H7 (cell line): ENCODE measurements at places on chromosomes 6 and 20.

GRCh38 chr6:124872361-124873065, 89.7 kb upstream of the RNF217 start:
- DNase-seq: no peak

DNA sequence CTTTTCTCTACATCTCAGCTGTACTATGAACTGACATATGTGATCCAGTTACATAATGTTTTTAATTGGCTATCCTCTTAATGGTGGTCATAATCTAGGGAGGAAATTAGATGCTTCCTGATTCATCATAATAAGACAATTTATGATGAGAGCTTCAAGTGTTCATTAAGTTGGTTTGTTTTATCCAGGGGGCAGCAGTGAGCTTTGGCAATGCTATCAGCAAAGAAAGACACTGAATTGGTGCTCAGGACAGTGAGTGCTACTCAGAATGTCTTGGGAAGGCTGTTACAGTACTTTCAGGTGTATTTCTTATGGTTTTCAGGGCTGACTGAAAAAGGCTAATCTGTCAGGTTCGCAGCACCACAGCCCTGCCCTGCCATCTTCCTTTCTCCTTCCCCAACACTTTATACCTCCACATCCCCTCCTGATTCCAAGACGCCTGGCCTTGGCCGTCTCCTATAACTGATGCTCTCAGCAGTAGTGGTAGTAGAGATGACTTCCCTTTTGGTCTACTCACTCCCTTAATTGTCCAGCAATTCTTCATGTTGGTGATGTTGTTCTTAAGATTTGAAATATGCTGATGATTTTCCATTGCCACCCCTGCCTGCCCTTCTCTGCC, 67.0 kb upstream of the TNFAIP3 start:
- DNase-seq: peak; percentile 22

- no peak for DNase-seq
Measured at GRCh38 chr6:95578106-95578410, 723 bp downstream of the MANEA start.

GRCh38 chr20:46087161-46087560, 2.6 kb downstream of the NCOA5 start:
- DNase-seq: no peak

DNA sequence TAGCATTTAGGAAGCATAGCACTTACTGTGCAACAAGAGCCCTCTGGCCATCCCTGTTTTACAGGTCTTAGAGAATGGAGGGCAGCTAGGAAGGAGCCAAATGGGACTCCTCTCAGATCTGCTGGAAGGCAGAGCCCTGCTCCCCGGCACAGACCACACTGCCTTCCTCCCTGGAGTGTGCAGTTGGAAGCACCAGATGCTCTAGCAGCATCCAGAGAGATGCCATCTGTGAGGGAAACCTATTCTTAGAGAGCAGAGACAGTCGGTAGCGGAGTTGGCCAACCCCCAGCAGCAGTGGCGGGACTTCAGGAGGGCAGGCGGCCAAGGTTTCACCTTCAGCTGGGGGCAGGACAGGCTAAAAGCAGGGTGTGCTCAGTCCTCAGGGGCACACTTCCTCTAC, 16.7 kb upstream of the E2F1 start:
- no peak for DNase-seq

- DNase-seq: no peak
Measured at GRCh38 chr20:32823737-32824588, 4.2 kb downstream of the MAPRE1 start.

DNA sequence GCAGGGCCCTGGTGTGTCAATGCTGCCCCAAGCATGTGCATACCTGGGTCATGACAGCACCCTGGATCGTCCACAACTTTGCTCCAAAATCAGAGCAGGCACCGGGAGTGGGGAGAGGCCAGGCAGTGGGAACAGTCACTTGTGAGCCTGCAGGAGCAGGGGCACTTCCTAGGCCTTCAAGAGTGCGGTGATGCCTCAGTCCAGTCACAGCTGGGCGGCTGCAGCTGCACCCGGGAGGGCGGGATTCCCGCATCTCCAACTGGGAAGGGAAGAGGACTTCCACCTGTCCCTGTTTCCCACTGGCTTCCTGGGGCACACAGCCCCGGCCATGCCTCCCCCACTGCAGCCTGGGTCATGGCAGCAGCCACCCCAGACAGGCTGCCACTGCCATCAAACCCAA, 191.3 kb upstream of the DEFB112 start:
- no peak for DNase-seq
